CD4-positive, alpha-beta T cell treated with Interleukin-17A for 4 hours (primary cell): ENCODE measurements at places on chromosomes 3 and 15.

DNA sequence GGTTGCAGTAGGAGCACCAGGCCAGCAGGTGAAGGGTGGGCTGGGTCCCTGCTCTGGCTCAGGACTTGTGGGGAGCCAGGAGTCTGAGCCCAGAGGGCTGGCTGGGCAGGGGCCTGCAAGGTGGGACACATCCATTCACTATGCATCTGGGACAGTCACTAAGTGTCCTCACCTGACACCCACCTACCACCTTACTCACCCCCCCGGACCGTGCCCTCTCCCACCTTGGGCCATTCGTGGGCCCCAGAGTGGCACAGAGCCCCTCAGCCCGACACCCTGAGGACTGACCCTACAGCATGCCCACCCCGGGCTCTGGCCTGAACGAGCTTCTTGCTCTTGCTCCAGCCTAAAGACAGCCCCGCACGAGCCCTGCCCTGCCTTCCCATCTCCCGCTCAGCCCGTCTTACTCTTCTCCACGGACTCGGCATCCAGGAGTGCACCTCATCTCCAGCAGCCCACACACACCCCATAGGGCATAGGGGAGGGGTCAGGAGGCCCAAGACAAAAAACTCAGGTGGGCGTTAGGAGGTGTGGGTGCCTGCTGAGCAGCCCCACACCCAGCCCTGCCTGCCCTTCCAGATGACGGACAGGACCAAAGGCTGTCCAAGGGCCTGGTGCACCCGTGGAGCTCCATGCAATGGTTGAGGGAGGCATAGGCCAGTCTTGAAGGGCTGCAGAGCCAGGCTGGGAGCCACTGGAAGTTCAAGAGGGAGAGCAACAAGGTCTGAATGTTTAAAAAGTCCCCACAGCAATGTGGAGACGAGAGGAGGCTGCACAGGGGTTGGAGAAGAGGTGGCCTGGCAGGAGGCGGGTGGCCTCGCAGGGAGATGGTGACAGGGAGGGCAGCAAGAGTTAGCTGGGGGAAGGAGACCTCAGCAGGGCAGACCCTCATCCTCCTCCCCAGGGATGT, 27.0 kb downstream of the PTH1R start:
- DNase-seq = no peak

GRCh38 chr15:76056931-76057330, 2.9 kb upstream of the TMEM266 start:
- DNase-seq = no peak

- DNase-seq = no peak
Observed at GRCh38 chr15:76135516-76135915, 75.7 kb downstream of the TMEM266 start.

- no peak for DNase-seq
Observed at GRCh38 chr15:80769829-80770705, 9.1 kb upstream of the CEMIP start.

DNA sequence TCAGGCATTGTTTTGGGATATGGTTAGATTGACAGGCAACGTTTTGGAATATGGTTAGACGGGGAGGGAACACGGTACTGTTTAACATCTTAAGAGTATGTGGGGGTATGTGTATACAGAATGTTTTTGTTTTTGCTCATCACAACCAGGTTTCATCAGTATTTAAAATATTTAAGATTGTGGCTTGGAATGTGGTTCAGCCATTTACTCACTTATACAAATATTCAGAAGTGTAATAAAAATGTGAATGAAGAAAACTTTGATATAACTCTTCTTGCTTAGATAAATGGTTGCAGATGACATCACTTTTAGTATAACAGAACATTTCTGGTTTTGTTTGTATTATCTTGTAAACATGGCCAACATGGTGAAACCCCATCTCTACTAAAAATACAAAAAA, 3.9 kb upstream of the PAK2 start:
- DNase-seq = no peak

DNA sequence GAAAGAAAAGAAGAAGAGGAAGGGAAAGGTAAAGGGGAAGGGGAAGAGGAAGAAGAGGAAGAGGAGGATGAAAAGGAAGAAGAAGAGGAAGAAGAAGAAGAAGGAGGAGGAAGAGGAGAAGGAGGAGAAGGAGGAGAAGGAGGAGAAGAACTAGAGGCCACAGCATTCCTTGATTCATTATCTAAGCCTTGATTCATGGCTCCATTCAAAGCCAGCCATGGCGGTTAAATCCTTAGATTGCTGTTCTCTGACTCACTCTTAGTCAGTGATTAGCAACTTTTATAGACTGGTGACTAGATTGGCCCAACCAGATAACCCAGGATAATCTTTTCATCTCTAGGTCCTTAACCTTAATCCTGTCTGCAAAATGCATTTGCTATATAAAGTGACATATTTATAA, 47.6 kb downstream of the OSTN start:
- no peak for DNase-seq

GRCh38 chr3:57048052-57048671, 12.3 kb upstream of the SPATA12 start:
- DNase-seq = no peak

- DNase-seq = no peak
Observed at GRCh38 chr3:112319516-112320276, 13.3 kb upstream of the CD200 start.

- DNase-seq = no peak
Observed at GRCh38 chr3:114660808-114661207, 367.0 kb downstream of the TIGIT start.

- no peak for DNase-seq
Observed at GRCh38 chr3:176799675-176800074, 397.6 kb downstream of the TBL1XR1 start.

- DNase-seq = no peak
Observed at GRCh38 chr3:88005066-88005465, 53.7 kb downstream of the CGGBP1 start.

GRCh38 chr3:101495552-101495951, 17.5 kb downstream of the SENP7 start:
- DNase-seq = no peak

GRCh38 chr15:34203936-34204335, 6.0 kb downstream of the KATNBL1 start:
- no peak for DNase-seq

GRCh38 chr3:147903026-147903425, 493.9 kb downstream of the ZIC1 start:
- DNase-seq = no peak

DNA sequence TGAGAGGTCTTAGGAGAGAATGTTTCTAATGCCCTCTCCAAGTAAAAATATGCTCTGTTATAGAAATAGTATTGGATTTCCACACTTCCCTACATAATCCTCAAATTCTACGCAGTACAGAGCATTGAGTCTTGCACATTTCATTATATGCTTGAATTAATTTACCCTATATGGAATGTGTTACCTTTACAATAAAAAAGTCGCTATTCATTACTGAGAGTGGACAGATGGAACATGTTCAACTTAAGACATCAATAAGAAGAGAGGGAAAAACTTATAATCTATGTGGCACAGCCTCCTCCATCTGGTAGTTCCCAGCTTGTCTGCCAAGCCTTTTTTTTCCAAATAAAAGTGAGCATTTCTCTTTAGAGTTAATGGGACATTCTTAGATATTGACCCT, 417.9 kb downstream of the MECOM start:
- DNase-seq = no peak

DNA sequence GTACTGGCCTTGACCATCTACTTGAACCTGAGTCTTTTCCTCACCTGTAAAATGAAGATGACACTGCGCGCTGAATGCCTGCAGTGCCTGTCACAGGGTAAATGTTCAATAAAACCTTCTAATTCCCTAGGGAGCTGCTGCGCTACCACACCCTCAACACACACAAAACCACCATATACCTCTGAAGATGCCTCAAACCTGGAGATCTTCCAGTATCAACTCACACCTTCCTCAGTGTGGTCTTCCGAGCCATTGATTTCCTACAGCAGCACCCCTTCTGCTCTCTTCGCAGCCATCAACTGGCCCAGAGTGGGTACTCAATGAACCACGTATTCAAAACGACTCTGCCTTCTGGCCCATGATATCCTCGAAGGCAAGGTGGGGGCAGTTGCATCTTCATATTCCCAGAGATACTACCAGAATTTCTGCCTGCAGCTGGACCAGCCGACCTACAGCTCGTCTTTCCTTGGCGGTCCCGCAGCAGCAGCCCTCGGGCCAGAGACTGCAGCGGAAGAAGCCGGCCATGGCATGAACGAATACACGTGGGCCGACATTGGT, 695 bp downstream of the RPL32 start:
- peak; percentile 50 for DNase-seq
